Iris pigment epithelial cell (primary cell): ENCODE measurements at places on chromosomes 13 and 19.

GRCh38 chr19:4870025-4870700 lies 2.7 kb upstream of the PLIN3 start:
- DNase-seq, result peak; percentile 94

GRCh38 chr13:113939944-113940297 lies 34.0 kb downstream of the C13orf46 start:
- no peak for DNase-seq

DNA sequence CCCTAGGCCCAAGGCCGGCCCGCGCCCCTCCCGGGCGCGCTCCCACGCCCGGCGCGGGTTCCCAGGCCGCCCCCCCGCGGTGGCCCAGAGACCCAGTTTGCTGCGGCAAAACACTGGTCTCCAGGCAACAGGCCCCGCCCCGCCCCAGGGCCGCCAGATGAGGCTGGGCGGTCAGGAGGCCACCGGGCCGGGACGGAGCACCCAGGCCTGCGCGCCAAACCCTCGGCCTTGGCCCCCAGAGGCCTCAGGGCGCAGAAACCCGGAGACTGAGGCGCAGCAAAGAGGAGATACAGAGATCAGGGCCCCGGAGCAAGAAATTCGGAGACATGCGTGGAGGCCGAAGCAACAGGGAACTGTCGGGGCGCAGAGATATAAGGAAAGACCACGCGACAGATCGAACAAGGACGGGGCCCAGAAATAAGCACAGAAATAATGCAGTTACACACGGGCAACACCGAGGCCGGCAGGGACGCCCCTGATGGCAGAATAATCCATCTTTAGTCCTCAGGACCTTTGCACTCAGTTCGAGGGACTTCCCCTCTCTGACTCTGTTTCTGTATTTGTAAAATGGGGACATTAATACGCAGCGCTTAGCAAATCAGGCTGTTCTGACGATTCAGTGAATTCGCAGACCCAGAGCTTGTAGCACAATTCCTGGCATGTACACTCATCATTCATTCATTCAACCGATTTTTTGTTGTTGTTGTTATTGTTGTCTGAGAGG lies 20.8 kb upstream of the ERCC1 start:
- peak; percentile 83 for DNase-seq

DNA sequence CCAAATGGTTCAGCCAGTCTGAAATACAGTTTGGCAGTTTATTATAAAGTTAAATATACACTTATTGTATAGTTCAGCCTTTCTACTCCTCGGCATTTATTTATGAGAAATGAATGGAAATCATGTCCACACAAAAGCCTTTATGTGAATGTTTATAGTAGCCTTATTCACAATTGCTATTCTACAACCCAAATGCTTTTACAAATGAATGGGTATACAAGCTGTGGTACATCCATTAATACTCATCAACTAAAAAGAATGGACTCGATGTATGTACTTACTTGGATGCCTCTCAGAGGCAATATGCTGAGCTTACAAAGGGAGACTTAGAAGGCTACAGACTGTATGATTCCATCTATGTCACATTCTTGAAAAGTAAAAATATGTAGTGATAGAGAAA lies 150.7 kb downstream of the NBEA start:
- DNase-seq, result no peak

GRCh38 chr13:24887759-24888158 lies 123.8 kb downstream of the RNF17 start:
- no peak for DNase-seq

- DNase-seq, result peak; percentile 57
Observed at GRCh38 chr13:48234566-48235340, 1.7 kb downstream of the ITM2B start.

GRCh38 chr19:53156850-53157249 lies 2.0 kb downstream of the ZNF347 start:
- no peak for DNase-seq

DNA sequence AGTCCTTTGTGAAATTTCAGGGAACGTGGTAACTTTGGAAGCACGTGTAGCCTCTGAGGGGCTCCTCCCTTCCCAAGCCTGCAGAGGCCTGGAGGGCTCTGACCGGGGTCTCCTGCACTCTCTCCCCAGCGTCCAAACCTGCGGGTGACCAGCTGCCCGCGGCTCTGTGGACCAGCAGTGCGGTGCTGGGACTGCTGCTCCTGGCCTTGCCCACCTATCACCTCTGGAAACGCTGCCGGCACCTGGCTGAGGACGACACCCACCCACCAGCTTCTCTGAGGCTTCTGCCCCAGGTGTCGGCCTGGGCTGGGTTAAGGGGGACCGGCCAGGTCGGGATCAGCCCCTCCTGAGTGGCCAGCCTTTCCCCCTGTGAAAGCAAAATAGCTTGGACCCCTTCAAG lies 2.7 kb upstream of the TPGS1 start:
- no peak for DNase-seq

- DNase-seq, result no peak
Observed at GRCh38 chr19:4583961-4584669, 24.6 kb upstream of the SEMA6B start.

DNA sequence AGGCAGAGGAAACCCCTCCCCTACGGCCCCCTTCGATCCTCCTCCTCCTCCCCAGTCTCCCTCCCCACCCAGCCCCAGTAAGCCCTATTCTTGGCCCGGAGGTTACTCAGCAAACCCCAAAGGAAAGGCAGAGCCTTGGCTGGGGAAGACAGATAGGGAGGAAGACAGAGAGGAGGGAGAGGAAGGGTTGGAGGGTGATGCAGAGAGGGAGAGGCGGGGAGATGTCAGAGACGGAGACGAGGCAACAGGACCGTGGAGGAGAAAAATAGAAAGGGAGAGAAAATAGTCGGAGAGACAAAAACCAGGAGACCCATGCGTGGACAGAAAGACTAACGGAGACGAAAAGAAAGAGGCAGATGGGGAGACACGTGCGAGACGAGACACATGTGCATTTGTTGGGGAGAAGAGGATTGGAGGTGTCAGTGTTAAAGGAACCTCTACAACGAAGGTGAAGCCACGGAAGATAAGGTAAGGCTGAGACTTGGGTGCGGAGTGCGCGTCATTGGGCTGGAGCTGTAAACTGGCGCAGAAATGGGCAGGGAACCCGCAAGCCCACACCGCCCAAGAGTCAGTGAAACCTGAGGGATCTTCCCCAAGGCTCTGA lies 2.9 kb downstream of the TGFB1 start:
- DNase-seq, result peak; percentile 32

DNA sequence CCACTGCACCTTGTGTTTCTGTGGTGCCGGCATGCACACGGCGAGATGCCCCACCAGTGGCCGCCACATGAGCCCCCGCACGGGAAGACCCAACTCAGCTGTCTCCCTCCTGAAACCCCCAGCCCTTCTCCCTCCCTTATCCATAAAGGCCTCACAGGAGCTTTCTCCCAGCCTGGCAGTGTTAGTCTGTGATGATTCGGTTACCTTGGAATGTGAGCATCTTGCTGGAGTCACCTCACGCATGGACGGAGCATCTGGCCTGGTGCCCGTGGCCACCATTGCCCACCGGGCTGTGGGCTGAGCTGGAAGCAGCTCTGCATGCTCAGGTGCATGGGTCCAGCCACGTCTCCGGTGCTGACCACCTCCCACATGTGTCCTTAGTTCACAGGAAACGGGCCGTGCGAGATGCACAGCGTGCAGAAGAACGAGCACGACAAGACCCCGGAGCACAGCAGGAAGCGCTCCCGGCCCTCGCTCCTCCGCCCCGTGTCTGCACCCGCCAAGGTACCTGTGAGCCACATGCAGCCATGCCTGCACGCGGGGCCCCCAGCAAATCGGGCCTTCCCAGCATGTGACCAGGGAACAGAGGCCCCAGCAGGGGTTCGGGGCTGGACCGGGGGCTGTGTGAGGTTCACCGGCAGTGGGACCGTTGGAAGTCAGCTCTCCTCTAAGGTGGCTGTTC lies 22.0 kb downstream of the SIN3B start:
- DNase-seq, result peak; percentile 67

DNA sequence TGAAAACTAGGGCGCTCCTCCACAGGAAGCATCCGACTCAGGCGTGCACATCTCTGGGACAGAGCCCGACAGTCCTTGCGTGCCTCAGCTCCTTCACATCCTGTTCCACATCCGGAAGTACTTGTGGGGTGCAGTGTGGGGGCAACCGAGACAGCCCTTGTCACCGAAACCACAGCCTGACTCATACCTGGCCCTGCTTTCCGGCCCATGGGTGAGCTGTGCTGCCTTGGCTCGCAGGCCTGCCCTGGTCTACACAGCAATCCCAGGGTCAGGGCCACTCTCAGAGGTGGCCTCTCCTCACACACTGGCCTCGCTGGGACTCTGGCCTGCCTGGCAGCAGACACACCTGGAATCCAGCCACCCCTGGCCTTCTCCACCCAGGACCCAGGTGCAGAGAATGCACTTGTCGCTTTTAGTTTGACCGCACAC lies 100.4 kb downstream of the STK24 start:
- DNase-seq, result peak; percentile 91

GRCh38 chr13:110531100-110531499 lies 30.4 kb downstream of the RAB20 start:
- no peak for DNase-seq

GRCh38 chr19:6066661-6067646 lies 43.3 kb downstream of the RFX2 start:
- DNase-seq, result peak; percentile 84

DNA sequence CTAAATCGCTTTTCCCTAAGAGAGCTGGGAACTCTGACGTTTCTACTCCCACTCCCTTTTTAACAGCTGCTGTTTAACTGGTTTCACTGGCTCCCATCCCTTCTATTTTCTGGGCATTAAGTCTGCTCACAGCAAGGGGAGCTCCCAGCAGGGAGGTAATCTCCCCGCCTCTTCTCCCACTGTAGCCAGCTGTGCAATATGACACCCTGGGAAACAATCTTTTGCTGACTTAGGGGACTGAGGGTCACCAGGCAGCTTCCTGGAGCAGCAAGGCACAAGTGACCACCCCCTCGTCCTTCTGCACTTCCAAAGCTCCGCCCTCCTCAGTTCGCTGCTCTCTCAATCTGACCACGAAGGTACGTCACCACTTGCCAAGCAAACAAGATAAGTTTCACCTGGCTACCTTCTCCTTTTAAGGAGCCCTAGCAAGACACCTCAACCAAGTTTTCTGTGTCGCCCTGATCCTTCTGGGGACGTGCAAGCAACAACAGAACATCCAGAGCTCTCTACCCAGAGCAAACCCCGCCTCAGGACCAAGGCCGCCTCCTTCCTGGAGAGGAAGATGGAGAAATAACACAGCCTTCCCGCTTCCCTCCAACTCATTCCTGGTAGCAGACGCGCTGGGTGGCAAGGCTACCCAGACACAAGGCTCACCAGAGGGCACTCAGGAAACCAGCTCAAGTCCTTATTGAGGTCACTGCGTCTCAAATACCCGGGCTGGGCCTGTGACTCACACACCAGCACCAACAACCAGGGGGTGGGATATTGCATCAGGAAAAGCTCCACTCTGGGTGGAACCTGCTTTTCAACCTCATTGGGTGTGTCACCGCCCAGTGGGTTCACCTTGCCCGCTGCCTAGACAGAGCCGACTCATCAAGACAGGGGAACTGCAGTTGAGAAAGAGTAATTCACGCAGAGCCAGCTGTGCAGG lies 92.4 kb downstream of the STK24 start:
- DNase-seq, result peak; percentile 97

DNA sequence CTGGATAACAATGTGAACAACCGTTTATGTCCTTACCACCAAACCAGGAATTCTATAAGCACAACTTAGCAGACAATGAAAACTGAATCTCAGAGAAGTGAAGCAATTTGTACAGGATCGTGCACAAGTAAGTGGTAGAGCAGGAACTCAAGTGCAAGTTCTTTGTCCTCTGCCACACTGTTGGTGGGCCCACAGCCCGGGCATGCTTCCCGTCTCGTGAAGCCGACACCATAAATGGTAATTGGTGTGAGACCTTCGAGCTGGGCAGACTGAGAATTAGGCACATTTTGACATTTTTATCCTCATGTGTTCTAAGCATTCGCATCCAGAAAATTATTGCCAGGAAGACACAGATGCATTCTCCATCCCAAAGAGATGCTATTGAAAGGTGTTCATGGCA lies 27.9 kb upstream of the FLT1 start:
- no peak for DNase-seq

DNA sequence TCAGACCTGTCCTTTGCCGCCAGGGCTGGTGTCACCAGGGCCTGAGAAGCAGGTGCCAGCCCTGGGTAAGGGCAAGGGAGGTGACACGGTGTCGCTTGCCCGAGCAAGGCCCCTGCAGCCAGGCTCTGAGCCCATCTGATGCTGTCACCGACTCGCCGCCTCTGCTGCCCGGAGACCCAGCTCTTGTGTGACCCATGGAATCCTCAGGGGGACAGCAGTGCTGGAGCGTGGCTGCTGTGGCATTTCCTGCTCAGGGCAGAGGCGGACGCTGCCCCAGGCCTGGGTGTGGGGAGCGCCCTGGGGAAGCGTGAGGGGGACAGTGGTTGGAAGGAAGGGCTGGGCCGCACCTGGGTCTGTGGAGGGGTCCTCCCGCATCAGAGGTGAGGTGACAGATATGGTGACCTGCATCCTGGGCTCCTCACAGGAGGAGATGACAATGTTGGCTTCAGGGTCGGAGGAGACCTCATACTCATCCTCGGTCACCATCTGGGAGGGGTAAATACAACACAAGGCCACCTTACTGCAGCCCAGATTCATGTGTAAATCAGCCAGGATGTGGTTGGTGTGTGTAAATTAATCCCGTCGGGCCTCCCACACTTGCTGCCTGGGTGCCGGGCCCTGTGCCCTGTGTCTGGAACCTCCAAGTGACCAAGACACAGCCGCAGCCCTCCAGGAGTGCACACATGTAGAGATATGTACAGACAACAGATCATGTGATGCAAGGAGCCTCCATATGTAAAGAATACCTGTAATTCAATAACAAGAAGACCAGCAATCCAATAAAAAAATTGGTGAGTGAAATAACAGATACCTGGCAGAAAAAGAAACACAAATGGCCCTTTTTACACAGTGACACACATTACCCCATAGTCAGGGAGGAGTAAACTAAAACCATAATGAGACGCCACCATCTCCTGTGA lies 27.6 kb upstream of the MATK start:
- no peak for DNase-seq

DNA sequence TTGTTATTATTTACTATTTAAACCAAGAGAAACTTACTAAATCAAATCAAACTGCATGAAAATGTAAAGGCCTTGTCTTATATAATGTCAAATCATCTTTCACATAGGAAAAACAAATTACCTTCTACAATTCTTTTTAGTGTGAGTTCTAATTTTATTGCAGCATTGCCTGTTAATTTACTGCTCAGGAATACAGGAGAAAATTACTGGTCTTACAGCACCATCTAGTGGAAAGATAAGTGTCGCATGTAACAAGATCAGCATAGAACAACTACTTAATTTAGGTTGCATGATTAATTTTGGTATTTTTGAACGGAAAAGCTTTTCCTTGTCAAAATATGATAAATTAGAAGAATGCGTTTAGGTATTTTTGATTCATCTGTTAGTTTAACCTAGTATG lies 502.7 kb downstream of the UQCRFS1 start:
- DNase-seq, result peak; percentile 66
